ENCODE measurements at places on chromosomes 2 and 18.
A peak's percentile ranks its signal among the peaks of the same experiment; 100 is the strongest.

- DNase-seq = no peak
Observed at GRCh38 chr2:111665551-111666116, 218.4 kb downstream of the ANAPC1 start.

DNA sequence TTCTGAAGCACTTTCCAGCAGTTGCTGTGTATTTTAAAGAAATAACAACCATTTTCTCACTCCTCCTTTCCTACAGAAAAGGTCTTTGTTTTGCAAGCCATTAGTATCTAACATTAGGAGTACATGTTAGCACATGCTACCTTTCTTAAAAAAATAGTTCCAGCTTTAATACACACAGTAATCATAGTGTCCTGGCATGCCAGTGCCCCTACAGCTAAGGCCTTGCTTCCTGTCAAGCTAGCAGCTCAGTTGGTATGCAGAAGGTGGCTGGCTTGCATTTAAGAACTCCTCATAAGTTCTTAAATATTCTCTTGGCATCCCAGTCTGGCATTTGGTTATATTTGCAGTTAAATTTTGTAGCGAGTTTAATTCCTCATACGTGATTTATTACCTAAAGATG is 141.3 kb upstream of the IL1R2 start:
- DNase-seq = no peak

- DNase-seq = peak; percentile 83
Observed at GRCh38 chr2:98649135-98649991, 41.0 kb downstream of the UNC50 start.

DNA sequence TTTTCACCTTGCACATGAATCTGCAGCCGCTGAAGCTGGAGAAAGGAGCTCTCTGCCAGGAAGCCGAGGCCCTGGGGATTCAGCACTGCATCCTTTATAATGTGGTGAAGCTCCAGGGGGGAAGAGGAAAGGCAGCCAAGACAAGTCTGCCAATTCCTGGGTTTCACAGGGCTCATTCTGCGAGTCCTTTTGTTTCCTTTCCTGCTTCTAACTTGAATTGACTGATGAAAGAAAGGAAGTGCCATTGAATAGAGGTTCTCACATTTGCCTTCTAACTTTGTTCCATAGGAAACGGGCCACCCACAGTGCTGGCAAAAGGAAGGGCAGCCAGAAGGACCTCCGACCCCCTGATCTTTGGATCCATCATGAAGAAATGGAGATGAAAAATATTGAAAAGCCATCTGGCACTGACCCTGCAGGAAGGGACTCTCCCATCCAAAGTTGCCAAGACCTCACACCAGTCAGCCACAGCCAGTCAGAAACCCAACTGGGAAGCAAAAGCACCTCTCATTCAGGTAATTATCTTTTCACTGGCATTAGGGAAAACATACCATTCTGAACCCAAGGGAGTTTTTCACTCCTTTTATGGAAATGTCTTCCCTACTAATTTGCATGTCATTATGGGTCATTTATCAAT is 765.4 kb downstream of the MBD2 start:
- DNase-seq = no peak

GRCh38 chr18:41526054-41526453 is 429.0 kb upstream of the PIK3C3 start:
- no peak for DNase-seq

GRCh38 chr2:120863661-120864320 is 128.1 kb downstream of the GLI2 start:
- no peak for DNase-seq

GRCh38 chr2:68653538-68653982 is 10.2 kb downstream of the PROKR1 start:
- DNase-seq = no peak

- no peak for DNase-seq
Observed at GRCh38 chr18:46656326-46657114, 500 bp downstream of the LOXHD1 start.

DNA sequence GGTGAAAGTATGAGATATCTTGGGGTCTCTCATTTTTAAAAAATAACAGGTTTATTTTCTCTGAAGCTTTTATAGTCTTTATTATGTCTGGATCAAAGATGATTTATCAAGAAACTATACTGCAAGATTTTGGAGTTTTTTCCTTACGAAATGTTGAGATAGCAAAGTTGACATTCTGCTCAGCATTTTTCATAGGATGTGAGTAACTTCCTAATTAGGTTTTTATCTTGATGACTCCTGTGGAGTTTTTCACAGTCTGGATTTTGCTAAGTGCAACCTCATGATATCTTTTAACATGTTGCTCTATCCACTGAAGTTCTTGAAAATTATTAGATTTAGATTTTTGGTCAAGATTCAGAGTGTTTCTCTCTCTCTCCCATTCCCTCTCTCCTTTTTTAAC is 17.8 kb downstream of the TCF7L1 start:
- no peak for DNase-seq

DNA sequence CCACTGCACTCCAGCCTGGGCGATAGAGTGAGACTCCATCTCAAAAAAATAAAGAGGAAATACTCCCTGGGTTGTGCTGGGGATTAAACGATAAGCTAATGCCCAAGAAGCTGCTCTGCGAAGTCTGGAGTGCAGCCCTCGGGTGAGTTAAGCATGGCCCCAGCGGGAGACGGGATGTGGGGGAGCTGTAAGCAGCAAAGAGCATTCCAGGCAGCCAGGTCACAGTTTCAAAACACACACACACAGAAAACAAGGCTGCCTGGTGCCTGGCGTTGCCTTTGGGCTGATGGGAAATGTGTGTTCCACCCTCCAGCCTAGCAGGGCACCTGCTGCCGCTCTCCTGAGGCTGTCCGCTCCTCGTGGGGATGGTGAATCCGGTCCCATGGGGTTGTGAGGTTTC is 24.1 kb downstream of the ODC1 start:
- DNase-seq = no peak

DNA sequence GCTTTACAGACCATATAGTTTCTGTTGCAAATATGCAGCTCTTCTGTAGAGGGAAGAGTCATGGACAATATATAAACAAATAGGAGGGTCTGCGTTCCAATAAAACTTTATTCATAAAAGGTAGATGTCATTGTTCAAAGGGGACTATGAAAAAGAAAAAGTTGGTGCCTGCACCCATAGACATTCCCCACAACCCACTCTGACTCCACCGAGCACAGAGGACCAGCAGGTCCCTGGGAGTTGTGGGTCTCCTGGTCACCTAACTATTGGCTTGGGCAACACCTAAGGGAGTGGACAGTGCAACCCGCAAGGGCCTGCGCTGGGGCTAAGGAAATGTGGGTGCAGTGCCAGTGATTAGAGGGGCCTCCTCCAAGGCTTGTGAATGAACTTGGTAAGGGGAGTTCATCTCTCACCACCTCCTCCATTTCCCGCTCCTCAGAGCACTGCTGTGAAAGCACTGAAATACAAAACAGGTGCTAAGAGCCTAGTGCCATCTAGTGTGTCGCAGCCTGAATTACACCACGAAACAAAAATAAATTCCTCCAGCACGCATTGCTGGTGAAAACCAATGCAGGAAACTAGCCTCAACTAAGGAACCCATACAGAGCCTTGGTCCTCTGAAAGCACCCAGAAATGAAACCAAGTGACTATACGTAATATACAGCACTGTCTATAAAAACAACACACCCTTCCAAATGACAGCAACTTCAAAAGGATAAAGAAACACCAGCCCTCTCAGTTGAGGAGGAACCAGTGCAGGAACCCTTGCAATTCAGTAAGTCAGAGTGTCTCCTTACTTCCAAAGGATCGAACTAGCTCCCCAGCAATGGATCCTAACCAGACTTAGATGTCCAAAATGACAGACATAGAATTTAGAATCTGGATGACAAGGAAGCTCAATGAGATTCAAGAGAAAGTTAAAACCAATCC is 166.6 kb downstream of the RNF144A start:
- peak; percentile 66 for DNase-seq

- DNase-seq = no peak
Observed at GRCh38 chr18:73714466-73714865, 433.2 kb downstream of the FBXO15 start.

DNA sequence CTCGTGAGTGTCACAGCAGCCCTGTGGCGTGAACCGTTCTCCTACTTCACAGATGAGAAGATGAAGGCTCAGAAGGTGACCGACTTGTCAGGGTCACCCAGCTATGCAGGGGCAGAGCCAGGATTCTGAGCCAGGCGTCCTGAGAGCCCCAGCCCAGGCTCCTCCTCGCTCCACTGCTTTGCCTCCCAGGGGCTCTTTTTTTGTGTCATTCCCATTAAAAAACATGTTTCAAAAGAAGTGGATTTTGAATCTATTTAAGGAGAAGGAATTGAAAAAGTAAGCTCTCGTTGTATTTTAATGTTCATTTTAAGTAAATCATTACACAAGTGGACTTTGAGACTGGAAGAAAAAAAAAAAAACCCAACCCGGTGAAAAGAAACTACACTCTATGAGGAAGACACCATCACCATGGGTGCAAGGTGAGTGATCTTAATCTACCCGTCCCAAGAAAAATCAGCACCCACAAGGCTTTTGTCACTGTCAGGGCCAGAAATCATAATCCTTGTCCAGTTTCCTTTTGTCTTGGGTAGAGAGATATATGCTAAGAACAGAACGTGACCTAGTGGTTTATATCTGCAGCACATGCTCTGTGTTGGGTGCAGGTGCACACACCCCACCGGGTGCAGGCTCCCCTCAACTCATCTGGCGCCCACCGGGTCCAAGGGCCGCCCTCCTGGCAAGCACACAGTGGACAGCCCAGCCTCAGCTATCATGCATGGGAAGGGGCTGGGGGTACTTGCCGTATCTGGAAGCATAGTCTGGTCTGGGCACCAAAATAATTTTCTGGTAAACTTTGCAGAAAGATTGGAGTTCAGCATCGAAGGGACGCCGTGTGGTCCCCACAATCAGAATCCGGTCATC is 73.5 kb upstream of the ASB18 start:
- DNase-seq = no peak

DNA sequence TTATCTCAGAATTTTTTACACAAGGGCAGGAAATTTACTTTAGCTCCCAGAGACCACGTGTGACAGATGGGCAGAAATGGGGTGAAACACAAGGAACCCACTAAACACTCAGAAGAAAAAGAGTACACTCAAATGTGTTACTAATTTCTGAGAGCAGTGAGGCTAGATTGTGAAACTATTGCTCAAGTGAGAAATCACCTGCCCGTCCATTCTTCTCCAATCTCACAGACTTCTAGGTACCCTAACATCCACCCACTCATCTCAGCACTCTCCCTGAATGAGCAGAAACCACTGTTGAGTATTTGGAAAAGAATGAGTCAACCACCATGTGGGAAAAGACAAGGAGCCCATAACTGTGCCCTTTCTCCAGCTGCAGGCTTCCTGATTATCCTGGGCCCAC is 293.0 kb upstream of the CDH2 start:
- no peak for DNase-seq

DNA sequence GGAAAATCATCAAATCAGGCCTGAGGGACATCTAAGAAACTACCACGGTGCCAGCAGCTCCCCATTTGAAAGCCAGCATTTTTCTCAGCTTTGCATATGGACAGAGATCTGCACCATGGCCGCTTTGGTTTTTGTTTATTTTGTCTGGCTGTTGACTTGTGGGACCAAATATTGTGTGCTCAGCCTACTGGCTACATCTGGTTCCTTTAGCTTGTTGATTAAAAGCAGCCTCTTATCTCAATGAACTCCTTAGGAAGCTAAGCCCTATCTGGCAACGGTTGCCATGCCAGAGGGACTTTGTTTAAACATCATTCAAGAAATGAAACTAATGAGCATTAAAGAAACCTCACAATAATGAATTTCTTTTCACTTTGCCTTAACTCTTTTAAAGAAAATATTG is 32.4 kb upstream of the CCDC150 start:
- no peak for DNase-seq

- DNase-seq = peak; percentile 74
Observed at GRCh38 chr2:174764280-174765255, at the start of gene CHRNA1. TSS of gene CHRNA1 (minus strand) at chr2:174764472. CDS start at chr2:174764394, 78 bp downstream.

All from MM.1S (cell line).